ENCODE measurements at places on chromosomes 1 and 21.

DNA sequence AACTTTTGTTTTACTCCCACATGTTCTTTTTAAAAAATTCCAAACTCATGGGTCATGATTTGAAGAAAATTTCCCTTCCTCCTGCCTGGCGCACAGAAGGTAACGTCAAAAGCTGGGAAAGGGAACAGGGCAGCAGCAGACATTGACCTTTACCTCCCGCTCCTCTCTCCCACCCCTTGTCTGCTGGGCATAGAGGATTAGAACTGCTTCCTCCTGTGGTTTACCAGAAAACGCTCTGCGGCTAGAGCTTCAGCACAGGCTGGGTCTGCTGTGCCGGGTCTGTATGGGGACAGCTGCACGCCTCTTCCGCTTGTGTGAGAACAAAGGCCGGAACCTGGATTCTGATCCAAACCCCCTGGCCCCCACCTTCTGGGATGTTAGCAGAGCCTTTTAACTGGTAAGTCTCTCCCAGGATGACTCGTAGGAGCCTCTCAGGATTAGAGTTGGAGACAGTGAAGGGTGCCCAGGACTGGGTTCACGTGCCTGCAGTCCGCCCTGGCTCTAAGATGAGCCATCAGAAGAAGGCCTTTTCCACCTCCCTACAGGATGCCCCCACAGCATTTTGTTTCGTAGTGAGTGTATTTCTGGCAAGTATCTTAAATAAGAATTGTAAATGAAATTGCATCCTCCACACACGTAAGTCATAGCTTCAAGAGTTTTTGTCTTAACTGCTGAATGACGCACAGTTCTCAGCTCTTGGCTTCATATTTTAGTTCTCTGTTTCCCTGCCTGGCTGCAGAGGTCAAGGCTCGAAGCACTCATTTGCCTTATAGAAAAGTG lies 5.2 kb downstream of the H6PD start:
- peak; percentile 40 for DNase-seq

GRCh38 chr1:41580021-41580420 lies 95.5 kb upstream of the EDN2 start:
- DNase-seq, result no peak

GRCh38 chr1:26789931-26790330 lies 2.2 kb downstream of the PIGV start:
- DNase-seq, result no peak

GRCh38 chr1:245153081-245153551 lies 1.7 kb upstream of the KIF26B start:
- DNase-seq, result peak; percentile 64

GRCh38 chr1:236489710-236490377 lies 33.9 kb upstream of the LGALS8 start:
- no peak for DNase-seq

Measured in activated CD8-positive, alpha-beta memory T cell treated with anti-CD3 and anti-CD28 coated beads, Interleukin-2, amount 50 U/mL, for 4 hours (primary cell).